ENCODE measurements at places on chromosomes 6 and 20.

GRCh38 chr6:166221040-166221439 is 53.4 kb upstream of the TBXT start:
- DNase-seq: no peak

- DNase-seq: no peak
These were observed 146.8 kb upstream of the PMEPA1 start for GRCh38 chr20:57856658-57857057.

DNA sequence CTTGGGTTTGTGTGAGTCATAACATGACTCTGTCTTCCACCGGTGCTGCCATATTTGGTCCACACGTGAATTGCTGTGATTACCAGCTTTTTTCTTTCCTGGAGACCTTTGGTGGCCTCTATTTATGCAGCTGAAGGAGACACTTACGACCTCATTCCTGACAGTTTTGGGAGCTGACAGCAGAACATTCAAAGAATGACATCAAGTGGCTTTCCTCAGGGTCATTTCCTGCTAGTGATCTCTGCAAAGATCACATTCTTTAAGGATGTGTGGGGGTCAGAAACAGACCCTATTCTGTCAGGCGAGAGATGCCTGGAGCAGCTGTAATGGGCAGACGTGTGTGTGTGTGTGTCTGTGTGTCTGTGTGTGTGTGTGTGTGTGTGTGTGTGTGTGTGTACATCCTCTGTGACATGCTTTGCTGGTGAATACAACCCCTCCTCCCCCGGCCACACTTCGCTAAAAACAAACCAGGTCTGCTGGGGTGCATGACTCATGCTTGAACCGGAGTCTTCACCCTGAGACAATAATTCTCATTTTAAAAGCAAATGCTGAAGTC is 115.6 kb downstream of the TMEM170B start:
- no peak for DNase-seq

- no peak for DNase-seq
These were observed 39.3 kb downstream of the PTK7 start for GRCh38 chr6:43115365-43115764.

GRCh38 chr6:165077876-165078275 is 231.5 kb downstream of the C6orf118 start:
- DNase-seq: no peak

DNA sequence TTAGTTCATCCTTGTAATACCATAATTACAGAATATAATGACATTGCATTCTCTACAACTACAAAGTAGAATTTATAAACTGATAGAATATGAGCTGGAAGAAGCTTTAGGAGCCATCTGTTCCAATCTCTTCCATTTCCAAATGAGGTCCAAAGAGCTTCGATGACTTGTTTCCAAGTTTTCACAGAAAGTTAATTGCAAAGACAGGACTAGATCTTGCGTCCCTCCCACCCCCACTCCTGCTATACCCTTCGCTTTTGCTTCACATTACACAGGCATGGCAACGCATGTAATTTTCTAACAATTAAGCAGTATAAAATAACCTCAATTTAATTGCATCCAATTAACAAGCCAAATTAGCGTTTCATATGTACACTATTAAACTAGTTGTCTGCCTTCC is 7.0 kb downstream of the HIVEP2 start:
- DNase-seq: no peak

GRCh38 chr6:84046755-84047154 is 13.2 kb downstream of the MRAP2 start:
- no peak for DNase-seq

- no peak for DNase-seq
These were observed 3.7 kb downstream of the CALHM5 start for GRCh38 chr6:116515141-116515540.

DNA sequence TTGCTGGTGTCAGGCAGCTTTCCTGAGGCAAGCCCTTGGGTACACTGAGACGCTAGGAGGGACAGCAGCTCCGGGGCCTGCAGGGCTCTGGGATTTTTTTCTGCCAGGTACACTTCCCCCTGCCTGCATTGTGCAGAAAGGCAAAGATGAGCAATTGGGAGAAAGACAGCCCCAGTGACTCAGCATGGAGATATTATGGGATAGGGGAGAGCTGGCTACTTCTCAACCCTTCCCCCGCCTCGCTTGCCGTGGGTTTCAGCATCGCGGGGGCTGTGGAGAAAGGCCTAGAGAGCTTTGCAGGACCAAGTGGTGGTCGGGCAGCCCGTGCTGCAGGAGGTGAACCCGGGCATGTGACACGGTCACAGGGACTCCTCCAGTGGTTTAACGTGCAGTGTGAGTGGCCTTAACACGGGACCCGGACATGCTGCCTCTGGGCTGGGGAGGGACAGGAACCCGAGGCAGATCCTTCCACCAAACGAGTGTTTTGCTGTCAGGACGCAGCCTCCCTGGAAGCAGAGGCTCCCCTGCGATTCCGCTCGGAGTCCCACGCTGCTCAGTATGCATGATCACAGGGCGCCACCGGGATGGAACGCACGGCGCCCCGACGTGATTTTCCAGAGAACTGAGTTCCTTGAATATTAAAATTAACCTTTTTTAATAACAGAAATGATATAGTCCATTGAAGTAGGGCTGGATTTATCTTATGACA is 139.9 kb downstream of the CDH4 start:
- DNase-seq: no peak

- DNase-seq: no peak
These were observed 51.9 kb downstream of the TRMT11 start for GRCh38 chr6:126038234-126038633.

DNA sequence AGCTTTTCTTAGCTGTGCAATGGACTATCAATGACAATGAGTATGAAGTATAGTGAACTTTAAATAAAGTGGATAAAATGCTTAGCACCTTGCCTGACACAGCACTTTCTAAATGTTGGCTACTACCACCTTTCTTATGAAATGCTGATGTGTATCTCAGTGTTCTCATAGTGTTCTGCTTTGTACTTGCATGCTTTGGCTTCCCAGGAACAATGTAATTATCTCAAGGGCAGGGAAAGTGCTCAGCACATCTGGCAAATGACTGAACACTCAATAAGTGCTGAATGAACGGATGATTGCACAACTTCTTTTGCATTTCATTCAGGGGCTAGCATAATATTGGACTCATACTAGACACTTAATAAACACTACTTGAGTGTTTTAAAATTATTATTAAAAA is 28.2 kb upstream of the NOX3 start:
- DNase-seq: no peak

DNA sequence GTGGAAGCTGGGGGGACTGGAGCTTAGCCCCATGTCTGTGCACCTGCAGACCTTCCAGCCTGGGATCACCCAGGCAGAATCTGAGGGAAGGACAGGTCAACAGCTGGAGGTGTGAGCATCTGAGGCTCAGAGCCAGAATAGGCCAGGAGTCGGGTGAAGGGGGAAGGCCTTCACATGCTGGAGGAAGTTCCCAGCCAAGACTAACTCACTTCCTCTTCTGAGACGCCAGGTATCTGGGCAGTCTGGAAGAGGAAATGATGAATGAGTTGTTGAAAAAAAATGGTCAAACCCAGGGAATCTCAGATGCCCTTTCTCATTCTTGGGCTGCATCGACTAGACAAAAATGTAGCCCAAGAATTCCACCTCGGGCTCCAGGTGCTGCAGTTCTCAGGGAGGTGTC is 73.6 kb upstream of the TIAM2 start:
- DNase-seq: no peak

DNA sequence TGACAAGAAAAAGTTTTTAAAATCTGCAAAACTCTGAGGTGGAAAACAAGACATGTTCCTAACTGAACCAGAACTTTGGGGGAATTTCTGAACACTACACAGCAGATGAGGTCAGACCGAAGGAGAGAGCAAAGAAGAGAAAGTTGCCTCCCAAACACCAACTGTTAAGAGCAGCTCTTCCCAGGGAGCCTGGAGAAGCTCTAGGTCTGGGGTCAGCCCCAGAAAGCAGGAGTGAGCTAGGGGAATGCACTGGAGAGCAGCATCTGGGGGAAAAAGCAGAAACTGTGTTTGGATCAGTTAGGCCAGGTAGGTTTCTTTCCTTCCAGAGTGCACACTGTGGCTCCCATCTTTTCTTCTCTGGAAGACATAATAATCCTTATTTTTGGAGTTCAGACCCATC is 41.3 kb downstream of the FKBP5 start:
- DNase-seq: no peak

DNA sequence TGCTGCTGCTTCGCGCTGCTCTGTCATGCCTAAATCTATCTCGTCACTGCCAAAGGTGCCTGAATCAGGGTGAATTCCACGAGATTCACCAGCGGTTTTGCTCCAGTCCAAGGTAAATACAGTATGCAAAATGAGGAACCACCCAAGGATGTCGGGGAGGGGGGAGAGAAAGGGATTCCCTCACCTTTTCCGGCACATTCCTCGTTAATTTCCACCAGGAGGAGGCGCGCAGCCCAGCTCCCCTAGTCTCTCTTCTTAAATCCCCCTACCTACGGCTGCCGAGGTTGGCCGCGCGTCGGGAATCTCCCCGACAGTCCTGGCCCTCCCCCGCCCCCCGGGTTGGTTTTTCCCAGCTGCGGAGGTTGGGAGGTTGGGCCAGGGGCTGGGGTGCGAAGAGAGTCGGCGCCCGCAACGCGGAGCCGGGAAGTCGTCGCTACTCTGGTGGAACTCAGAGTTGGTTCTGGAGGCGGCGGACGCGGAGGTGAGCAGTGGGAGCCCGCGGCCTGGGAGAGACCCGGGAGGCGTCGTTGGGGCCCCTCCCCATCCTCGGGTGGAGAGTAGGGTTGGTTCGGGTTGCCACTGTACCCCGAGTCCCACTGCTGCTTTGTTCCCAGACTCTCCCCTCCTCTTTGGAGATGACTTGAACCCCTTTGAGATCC is at the start of gene TPBG:
TPBG (plus strand) TSS at position 390 of the 659 bp plus-strand sequence. CDS start 1,145 bp downstream, outside the sequence.
- peak; percentile 64 for DNase-seq

DNA sequence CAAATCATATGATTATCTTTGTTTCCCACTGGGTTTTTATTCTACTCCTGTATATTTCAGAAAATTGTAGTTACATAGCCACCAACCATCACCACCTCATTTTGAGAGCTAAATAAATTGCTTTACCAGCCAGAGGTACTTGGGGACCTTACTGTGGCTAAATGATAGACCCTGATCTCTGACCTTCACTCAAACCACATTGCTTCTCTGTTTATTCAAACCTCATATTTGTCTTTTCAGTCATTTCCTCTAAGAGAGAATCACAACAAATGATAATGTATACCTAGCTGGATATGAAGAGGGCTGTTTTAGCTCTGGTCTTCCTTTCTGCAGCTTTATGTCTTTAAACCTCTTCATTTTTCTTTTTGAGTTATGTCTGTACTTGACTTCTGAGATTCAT is 142.8 kb downstream of the ADGB start:
- no peak for DNase-seq

- no peak for DNase-seq
These were observed 44.5 kb upstream of the DSE start for GRCh38 chr6:116326181-116326671.

DNA sequence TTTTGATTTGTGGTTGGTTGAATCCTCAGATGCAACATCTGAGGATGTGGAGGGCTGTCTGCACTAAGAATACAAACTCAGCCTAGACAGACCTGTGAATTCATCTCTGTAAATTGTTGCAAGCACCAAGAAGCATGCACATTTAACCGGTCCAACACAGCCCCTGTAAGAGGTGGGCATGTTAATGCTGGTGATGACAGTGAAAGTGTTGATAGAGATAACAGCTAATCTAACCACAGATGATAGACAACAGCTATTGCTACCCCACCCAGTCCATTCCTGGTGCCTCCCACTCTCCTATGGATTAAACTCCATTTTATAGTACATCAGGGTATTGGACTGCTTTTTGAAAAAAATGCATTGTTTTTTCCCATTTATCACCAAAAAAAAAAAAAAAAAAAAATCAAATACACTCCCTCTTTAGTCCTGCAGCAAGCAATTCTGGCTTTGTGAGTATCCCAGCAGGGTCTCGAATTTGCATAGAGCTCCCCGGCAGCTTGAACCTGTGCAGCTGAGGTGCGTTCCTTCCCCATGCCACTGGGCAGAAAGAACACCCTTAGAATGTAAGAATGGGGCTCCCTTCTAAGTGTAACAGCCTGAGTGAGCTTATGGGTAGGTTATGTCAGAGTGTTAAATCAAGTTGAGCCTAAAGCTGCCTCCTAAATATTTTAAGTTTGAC is 270.9 kb upstream of the JARID2 start:
- DNase-seq: no peak

GRCh38 chr6:158627940-158628211 is 16.7 kb downstream of the DYNLT1 start:
- DNase-seq: no peak

- DNase-seq: no peak
These were observed 55.0 kb downstream of the ATP9A start for GRCh38 chr20:51713213-51713598.

DNA sequence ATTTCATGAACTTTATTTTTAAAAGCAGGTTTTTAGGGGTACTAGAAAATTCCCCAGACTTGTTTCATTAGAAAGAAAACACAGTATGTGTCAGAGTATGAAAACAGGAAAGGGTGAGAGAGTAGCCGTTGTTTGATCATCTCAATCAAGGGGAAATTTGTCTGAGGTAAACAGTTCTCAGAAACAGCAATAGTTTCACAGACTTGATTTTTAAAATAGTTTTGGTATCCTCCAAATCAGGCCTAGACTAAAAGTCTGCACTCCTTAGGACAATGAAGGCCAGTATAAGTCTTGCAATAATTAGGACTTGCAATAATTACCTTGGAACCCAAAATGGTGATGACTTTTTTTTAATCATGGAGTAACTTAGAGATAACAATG is 176.6 kb upstream of the TAB2 start:
- DNase-seq: no peak

DNA sequence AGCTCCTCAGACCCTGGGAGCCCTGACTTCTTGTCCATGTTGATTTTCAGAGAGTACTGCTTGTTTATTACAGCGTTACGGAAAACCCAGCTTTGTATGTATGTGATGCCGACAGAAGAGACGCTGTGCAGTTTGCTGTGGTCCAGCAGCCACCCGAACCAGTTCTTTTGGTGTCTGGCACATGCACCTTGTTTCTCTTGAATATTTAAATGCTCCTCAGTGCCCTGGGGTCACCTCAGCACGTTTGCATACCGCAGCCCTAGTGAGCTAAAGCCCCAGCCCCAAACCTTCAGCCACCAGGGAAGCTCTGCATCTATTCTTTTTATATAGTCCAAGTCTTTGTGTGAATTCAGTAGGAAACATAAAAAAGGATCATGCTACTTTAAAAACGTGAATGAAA is 39.9 kb downstream of the AFDN start:
- no peak for DNase-seq

GRCh38 chr6:6723921-6724538 is 135.5 kb downstream of the LY86 start:
- DNase-seq: peak; percentile 76

- DNase-seq: no peak
These were observed 74.5 kb upstream of the ZNF184 start for GRCh38 chr6:27547157-27548075.

DNA sequence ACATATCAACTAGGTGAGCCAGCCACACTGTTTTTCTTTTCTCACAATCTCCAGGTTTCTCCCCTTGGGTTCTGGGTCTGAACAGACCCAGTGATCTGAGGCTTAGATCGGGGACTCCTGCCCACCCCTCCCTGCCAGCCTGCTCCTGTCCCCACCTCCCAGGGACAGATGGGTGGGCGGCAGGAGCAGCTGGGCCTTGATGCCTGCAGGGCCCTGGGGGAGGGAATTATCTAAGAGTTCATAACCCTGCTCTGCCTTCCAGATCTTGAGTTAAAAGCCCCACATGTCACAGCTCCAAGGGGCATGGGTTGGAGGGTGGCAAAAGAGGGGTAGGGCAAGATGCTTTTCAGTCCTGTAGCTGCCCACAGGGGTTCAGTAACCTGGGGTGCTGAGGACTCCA is 5.2 kb upstream of the XKR7 start:
- no peak for DNase-seq

GRCh38 chr6:148840256-148840655 is 93.4 kb downstream of the UST start:
- no peak for DNase-seq
